ENCODE measurements at places on chromosomes 2 and 18. TPM values are rescaled to one million over a fixed set of nuclear protein-coding genes. Genes with fewer than 3 reads are reported as not detected.

The ITPRIPL1 gene
- total RNA-seq: 52.1 TPM

- no peaks in the 10 kb centered on the region for H3K36me3 ChIP-seq
- no peak overlapping the region for H3K4me3 ChIP-seq
- peaks cover 6% of the 10 kb centered on the region for H3K4me1 ChIP-seq
Observed at GRCh38 chr2:237222601-237223041, 136.9 kb downstream of the COPS8 start.

- H3K4me3 ChIP-seq: no peak overlapping the region
- H3K27ac ChIP-seq: no peak overlapping the region
- no peaks in the 10 kb centered on the region for H3K4me1 ChIP-seq
- H3K36me3 ChIP-seq: no peaks in the 10 kb centered on the region
- DNase-seq: no peak
Observed at GRCh38 chr2:1539441-1539840, 126.2 kb downstream of the TPO start.

The SP5 gene
- total RNA-seq: not detected

DNA sequence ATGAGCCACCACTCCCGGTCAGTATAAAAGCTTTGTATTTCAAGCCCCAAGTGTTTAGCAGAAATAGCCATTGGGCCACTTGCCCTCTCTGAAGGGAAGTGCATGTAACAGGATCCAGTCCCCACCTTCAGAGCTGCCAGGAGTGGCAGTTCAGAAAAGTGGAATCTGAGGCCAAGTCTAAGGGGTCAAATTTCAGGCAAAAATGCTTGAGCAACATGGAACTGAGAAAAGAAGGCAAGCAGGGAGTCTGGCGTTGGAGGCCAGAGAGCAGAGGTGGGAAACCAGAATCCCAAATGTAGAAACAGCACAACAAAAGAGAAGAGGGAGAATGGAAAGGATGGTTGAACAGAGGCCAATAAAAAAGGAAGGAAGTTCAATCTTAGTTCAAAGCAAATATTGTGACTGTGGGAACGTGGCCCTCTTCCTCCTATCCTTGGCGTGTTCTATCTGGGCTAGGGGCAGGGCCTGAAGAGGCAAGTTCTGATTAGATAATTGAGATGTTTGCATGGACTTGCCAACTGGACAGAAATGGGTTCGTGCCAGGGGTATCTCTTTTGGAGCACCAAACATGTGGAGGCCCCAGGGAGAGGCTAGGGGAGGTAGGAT, 102.2 kb downstream of the AP1S3 start:
- no peak for DNase-seq
- H3K27ac ChIP-seq: no peak overlapping the region
- peaks cover 2% of the 10 kb centered on the region for H3K36me3 ChIP-seq
- H3K4me1 ChIP-seq: no peaks in the 10 kb centered on the region
- H3K27me3 ChIP-seq: peaks cover 16% of the 10 kb centered on the region
- H3K4me3 ChIP-seq: no peak overlapping the region

The MRO gene
- total RNA-seq: not detected

The FIGN gene
- not detected for total RNA-seq

DNA sequence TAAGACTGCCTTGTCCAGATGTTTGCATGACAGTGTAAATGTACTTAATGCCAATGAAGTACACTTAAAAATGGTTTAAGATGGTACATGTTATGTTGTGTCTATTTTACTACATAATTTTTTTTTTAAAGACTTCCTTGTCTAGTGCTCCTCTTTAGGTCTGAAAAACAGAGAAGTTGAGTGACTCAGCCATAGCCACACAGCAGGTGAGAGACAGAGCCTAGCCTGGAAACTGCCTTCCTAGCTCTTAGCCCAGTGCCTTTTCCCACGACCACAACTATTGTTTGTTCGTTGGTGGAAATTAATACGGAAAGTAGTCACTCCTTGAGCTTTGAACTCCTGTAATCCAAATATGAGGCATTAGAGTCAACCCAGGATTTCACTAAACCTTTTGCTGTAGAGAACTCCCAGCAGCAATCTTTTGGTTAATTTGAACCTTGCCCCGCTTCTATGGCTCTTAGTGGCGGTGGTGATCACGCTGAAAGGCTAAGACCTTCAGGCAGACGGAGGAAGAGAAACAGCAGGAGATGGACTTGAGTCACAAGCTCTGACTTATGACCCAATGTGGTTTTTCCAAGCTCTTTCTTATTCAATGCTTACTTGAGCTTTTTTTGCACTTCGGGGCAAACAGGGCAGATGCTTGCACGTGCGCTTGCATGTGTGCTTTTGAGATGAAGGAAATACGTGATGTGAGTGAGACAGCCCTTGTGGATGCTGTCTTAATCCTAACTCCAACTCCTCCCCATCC, 21.2 kb downstream of the TRIB2 start:
- no peak for DNase-seq
- H3K27me3 ChIP-seq: no peaks in the 10 kb centered on the region
- peaks cover 11% of the 10 kb centered on the region for H3K4me1 ChIP-seq
- no peak overlapping the region for H3K4me3 ChIP-seq
- H3K36me3 ChIP-seq: peaks cover 49% of the 10 kb centered on the region
- H3K27ac ChIP-seq: no peak overlapping the region

DNA sequence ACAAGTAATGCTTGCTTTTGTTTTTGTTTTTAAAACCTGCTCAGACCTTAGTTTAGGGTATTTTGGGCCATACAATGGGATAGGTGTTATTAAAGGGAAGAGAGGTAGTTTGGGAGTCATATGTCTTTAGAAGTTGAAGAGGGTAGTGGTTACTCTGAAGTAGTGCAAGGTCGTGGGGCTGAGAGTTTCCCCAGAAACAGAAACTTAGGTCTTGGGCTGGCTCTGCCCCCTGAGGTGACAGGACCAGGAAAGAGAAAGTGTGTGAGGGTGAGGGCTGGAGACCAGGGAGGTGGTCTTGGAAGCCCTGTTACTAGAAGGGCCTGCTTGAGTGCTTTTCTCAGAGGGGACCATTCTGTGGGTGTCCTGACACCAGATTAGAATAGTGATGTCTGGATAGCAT, 500.5 kb upstream of the SPHKAP start:
- no peak overlapping the region for H3K27ac ChIP-seq
- no peak for DNase-seq
- H3K27me3 ChIP-seq: no peaks in the 10 kb centered on the region
- no peak overlapping the region for H3K4me3 ChIP-seq

The SLC23A3 gene
- 1.9 TPM for total RNA-seq

The ZNF512 gene
- 24.6 TPM for total RNA-seq

- no peak for DNase-seq
- H3K27ac ChIP-seq: no peak overlapping the region
- no peaks in the 10 kb centered on the region for H3K36me3 ChIP-seq
- no peaks in the 10 kb centered on the region for H3K4me1 ChIP-seq
- no peak overlapping the region for H3K4me3 ChIP-seq
Observed at GRCh38 chr2:5454051-5454390, 238.2 kb upstream of the SOX11 start.

DNA sequence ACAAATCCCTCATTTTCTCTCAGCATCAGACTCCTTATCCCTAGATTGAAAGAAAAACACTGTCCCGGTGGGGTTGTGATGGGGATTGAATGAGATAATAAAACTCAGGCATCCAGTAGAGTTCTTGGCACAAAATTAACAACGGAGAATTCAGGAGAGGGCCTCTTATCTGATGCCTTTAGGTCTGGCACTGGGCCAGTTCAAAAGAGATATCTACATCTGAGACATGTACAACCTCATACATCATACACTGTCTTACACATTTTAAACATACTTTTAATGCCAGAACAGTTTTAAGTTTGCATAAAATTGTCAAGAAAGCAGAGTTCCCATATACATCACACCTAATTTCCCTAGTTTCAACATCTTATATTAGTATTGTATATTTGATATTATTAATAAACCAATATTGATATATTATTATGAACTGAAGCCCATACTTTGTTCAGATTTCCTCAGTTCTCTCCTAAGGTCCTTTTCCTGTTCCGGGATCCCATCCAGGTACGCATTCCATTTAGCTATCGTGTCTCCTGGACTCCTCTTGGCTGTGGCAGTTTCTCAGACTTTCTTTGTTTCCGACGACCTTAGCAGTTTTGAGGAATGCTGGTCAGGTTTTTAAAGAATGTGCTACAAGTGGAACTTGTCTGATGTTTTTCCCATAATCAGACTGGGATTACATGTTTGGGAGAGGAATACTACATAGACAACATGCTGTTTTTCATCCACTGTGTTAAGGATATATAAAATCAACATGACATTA, 27.8 kb downstream of the NXPH2 start:
- no peak overlapping the region for H3K4me3 ChIP-seq
- H3K4me1 ChIP-seq: no peaks in the 10 kb centered on the region
- H3K36me3 ChIP-seq: no peaks in the 10 kb centered on the region
- DNase-seq: no peak
- H3K27ac ChIP-seq: no peak overlapping the region

DNA sequence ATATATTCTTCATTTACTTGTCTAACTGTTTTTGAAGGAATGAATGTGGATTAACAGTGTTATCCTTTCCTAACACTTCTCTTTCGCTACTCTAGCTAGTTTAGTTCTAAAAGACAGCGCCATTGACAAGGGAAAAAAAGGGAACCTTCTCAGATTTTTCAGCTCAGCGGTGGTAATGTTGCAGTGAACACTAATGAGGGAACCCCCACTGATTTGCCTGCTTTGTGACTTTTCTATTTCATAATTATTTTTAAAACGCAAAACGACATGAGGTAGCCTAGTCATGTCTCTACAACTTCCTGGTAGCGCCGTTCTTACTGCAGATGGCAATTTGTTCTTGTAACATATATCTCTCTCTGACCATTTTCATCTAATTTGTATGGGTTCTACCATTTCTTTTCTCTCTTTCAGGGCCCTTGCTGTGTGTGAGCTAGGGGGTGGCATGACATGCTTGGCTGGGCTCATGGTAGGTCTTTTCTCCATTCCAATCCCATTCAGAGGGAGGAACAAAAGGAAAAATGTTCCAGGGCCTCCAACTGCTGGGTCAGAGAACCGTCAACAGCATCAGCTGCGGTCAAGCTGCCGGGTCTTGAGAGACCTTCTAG, 235.5 kb upstream of the SIX3 start:
- peaks cover 6% of the 10 kb centered on the region for H3K4me1 ChIP-seq
- DNase-seq: no peak
- no peak overlapping the region for H3K4me3 ChIP-seq
- H3K27me3 ChIP-seq: peaks cover 5% of the 10 kb centered on the region
- no peaks in the 10 kb centered on the region for H3K36me3 ChIP-seq
- H3K27ac ChIP-seq: no peak overlapping the region

The TMEM169 gene
- 0.93 TPM for total RNA-seq

DNA sequence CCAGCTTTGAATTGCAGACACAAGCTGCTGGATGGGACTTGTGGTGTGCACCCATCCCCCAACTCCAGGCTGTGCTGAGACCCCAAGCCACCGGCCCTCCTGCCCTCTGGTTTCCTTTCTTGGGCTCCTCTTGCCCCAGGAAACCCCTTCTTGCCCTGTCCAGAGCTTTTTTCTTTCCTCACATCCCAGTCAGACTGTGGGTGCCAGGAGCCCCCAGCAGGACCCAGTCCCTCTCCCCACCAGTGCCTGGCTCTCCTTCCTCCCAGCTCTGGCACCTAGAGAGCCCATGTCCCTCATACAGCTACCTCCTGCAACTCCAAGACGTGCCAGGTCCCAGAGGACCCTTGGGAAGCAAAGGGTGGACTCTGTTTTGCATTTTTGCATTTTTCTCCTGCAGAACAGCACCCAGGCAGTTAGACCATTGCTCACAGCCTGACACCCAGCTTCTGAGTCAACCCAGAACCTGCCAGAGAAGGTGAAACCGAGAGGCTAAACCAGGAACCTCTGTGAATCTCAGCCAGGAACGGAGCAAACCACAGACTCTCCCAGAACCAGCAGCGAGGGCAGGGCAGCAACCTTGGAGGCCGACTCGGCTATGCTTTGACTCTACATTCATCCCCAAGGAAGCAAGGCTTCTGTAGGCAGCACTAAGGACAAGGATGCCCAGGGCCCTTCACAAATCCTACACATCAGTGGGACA, 221.1 kb downstream of the ANAPC1 start:
- peak; percentile 50 for DNase-seq
- peak overlapping the region; percentile 49 for H3K27ac ChIP-seq
- H3K4me1 ChIP-seq: peaks cover 38% of the 10 kb centered on the region
- peaks cover 11% of the 10 kb centered on the region for H3K27me3 ChIP-seq
- peak overlapping the region; percentile 41 for H3K4me3 ChIP-seq

GRCh38 chr2:69163109-69163508, 150.1 kb downstream of the ANTXR1 start:
- H3K4me3 ChIP-seq: no peak overlapping the region
- no peak for DNase-seq
- H3K4me1 ChIP-seq: no peaks in the 10 kb centered on the region
- H3K27ac ChIP-seq: no peak overlapping the region
- peaks cover 9% of the 10 kb centered on the region for H3K27me3 ChIP-seq
- no peaks in the 10 kb centered on the region for H3K36me3 ChIP-seq

DNA sequence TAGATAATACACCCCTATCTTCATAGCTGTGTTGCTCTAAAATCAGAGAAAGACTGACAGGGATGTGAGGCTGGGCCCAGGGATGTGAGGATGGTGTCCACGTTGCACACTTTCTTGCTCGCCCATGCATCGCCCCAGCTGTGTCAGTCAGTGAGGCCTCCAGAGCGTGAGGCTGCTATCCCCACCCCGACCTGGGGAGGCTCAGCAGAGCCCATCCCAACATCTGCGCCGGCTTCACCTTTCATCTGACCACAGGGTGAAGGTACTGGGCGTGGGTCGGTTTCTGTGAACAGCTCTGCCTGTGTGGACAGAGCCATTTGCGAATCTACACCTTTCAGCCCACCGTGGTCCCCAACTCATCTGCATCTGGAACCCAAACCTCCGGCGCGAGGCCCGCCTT, 255.7 kb downstream of the HDAC4 start:
- peaks cover 7% of the 10 kb centered on the region for H3K4me1 ChIP-seq
- no peak overlapping the region for H3K4me3 ChIP-seq
- H3K27ac ChIP-seq: no peak overlapping the region
- DNase-seq: no peak
- peaks cover 26% of the 10 kb centered on the region for H3K36me3 ChIP-seq

DNA sequence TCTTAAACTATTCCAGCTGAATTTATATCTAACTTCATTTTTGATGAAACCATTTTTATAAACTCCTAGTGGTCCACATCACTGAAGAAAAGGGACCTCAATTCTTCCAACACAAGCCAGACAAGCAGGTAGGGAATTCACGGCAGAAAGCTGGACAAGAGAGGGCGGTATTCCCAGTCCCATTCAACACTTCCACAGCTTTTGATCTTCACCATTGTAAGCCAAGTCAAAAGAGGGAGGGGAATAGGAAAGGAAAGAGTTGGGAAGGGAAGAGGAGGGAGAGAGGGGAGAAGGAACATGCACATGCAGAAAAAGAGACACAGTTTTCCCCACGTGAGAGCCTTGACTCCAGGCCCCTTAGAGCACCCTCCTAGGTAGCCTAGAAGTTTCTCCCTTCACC, 77.4 kb downstream of the CCBE1 start:
- no peak overlapping the region for H3K27ac ChIP-seq
- H3K36me3 ChIP-seq: no peaks in the 10 kb centered on the region
- H3K27me3 ChIP-seq: no peaks in the 10 kb centered on the region
- H3K4me1 ChIP-seq: no peaks in the 10 kb centered on the region
- H3K4me3 ChIP-seq: no peak overlapping the region

The STARD6 gene
- total RNA-seq: 0.54 TPM

- no peaks in the 10 kb centered on the region for H3K36me3 ChIP-seq
- no peak for DNase-seq
- no peak overlapping the region for H3K27ac ChIP-seq
- H3K4me1 ChIP-seq: no peaks in the 10 kb centered on the region
- H3K27me3 ChIP-seq: no peaks in the 10 kb centered on the region
Observed at GRCh38 chr18:54528942-54529376, 62.1 kb upstream of the DYNAP start.
